ENCODE measurements at places on chromosomes 2 and 18.
A peak's percentile ranks its signal among the peaks of the same experiment; 100 is the strongest.

DNA sequence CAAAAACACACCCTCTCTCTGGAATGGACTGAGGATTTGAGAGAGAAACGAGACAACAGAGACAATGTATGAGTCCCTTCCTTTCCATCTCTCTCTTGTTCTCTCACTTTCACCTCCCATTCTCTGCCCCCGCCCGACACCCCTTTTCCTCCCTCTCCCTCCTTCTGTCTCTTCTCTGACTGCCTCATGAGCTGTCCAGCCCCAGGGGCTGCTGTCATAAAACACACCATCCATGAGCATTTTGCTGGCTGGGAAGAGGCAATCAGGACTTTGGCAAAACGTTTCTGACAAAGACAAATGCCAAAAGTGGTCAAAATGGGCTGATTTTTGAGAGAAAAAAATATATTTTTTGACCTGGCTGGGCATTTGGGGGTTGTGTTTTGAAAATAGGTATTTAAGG lies 377.2 kb downstream of the EN1 start:
- no peak for DNase-seq

GRCh38 chr2:31940920-31941319 lies 69.9 kb downstream of the MEMO1 start:
- no peak for DNase-seq

DNA sequence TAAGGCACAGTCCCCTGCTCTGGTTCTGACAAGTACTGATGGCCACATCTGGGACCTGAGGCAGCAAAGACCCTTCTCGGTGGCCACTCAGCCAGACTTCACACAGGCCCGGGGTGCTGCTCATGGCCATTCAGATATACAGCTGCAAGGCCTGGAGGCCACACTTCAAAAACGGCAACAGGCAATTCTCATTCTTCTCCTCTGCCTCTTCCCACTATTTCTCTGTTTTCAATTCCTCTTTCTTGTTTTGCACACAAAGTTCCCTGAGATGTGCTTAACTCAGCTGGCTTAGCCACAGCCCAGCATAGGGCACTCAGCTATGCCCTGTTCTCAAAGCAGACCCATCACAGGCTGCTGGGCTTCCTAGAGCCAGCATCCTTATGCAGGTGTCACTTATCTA lies 29.9 kb downstream of the PTPN18 start:
- DNase-seq: no peak

DNA sequence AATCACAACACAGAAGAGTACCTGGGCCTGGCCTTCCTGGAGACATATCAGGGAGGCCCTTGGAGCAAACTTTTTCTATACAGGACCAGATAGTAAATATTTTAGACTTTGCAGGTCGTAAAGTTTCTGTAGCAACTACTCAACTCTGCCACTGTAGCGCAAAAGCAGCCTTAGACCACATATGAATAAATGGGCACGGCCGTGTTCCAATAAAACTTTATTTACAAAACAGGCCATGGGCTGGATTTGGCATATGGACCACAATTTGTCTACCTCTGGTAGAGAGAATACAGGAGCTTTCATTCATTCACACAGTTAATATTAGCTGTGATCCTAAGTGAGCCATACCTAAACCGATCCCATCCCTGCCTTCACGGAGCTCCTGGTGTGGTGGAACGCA lies 98.6 kb upstream of the CAB39 start:
- DNase-seq: no peak

GRCh38 chr2:238861766-238862315 lies 14.0 kb downstream of the TWIST2 start:
- no peak for DNase-seq

GRCh38 chr2:85423525-85423924 lies 5.0 kb downstream of the SH2D6 start:
- DNase-seq: no peak

GRCh38 chr18:68703326-68703725 lies 11.6 kb downstream of the TMX3 start:
- DNase-seq: no peak

- DNase-seq: no peak
These were observed 24.1 kb downstream of the INPP4A start for GRCh38 chr2:98468621-98469236.

GRCh38 chr2:2056531-2056930 lies 274.5 kb downstream of the MYT1L start:
- no peak for DNase-seq

GRCh38 chr2:178229927-178230326 lies 35.6 kb downstream of the OSBPL6 start:
- no peak for DNase-seq

DNA sequence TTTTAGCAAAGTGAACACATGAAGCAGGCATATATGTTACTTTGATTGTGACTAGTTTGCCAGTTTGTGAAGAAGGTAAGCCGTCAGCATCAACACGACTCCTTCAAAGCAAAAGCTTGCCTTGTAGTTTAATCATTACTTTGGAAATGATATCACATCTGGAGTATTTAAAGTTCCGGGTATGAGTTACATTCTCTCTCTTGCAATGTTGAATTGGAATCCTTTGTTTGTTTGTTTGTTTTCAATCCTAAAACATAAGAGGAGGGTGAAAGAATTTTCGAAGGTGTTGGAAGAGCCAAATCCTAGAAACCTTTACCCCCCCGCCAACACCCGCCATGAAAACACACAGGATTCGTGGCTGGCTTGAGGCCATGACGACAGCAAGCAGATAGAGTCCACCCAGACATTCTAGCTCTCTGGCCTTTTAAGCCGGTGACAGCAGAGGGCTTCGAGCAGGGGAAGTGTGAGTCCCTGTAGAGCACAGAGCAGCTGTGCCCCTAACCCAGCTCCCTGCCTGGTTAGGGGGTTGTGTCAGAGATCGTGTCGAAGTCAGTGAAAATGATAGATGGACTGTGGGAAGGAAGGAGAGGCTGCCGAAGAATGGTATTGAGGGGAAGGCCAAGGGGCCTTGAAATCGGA lies 103.8 kb upstream of the SMIM21 start:
- no peak for DNase-seq

DNA sequence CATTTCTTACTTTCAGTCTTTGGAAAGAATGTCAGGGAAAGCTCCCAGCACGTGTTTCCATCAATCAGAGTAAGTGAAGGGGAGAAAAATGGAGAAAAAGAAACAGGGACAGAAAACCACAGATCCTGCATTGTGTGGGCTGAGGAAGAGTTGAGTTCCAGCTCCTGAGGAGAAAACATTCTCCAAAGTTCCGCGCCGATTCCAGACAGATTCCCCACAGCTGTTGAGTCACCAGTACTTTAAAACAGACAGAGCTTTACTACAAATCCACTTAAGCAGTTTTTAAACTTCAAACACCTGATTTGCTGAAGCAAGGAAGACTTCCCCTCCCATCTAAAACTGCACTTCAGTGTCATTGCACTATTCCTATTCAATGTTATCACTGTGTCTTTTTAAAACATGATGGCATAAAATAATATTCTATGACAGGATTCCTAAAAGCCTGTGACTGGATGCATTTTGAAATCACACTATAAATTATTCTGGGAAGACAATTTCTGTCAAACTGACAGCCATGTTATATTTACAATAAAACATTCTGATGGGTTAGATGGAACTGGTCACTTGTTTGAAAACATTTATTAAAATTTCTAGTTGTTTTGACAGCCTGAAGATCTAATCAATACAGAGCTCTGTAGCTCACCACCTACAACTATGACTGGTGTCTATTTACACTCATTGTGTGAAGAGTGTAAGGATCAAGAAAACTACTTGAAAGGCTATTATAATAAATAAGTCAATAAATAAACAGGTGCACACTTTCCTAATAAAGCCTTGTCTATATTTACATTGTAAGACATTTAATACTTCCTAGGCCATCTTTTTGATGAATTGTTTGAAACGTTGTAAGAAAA lies 40.9 kb downstream of the TCF4 start:
- DNase-seq: peak; percentile 20

GRCh38 chr2:210063306-210063705 lies 60.9 kb downstream of the RPE start:
- no peak for DNase-seq

DNA sequence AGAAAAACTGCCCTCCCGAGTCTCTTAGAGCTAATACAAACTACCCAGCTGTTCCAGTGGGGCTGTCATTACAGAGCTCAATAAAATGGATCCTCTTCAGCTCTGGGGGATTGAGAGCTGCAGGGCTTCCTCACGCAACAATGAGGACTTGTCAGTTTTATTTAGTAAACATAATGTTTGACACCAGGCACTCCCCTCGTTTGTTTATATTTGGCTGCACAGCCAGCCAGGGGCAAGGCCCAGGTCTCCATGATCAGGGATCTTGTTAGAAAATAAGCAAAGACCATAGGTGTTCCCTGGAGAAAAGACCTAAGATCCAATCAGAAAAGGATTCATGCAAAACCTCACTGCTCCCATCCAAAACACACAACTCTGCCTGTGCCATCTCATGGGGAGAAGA lies 158.2 kb downstream of the C1D start:
- no peak for DNase-seq

DNA sequence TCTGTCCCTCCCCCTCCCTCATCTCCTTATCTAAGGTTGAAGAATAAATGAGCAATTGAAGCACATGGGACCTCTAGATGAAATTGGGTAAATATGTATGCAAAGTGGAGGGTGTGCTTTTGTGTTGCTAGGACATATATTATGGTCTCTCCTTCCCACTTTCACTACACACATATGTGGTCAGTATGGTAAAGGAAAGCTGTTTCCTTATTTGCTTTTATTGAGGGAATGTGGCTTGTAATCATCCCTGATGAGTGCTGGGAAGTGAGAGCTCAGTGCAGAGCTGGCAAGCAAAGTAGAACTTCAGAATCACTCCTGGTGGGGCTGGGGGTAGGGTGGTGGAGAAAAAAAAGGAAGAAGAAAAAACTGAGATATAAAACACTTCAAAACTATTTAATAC lies 189.9 kb upstream of the ATP5MC3 start:
- no peak for DNase-seq

GRCh38 chr18:74562131-74562730 lies 27.9 kb downstream of the CNDP1 start:
- no peak for DNase-seq

GRCh38 chr2:28102455-28102874 lies 211.9 kb downstream of the BABAM2 start:
- DNase-seq: no peak

DNA sequence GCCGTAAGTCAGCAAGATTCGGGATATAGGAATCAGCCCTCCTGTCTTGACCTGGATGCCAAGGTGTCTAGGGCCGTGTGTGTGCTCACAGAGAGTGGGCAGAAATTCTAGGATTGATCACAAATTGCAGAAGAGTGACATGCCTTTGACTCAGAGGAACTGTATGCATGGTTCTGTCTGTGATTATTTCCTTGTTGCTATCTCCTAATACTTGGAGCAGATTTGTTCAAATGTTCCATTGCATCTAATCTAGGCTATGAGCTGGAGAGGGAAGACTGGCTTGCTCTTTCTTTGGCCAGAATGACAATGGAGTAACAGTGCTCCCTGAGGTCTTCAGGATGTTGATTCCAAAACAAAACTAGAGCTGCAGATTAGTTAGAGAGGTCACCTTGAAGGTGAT lies 115.0 kb downstream of the EN1 start:
- DNase-seq: no peak

DNA sequence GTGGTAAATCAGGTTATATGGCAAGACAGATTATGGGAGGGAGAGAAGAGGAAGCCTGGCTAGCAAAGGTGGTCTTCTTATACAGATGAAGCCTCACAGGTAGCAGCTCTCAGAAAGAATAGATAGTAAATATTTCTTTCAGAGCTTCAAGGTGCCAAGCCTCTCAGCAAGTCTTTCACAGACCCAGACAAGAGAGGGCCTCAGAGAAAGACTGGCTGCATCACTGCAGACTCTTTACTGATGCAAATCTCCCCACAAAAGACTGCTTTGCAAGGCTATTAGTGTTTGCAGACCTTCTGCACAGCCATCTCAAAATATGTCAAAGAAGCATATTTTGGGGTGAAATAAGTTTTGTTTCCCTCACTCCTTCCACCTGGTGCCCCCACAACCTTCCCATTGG lies 372.4 kb upstream of the RND3 start:
- DNase-seq: no peak

DNA sequence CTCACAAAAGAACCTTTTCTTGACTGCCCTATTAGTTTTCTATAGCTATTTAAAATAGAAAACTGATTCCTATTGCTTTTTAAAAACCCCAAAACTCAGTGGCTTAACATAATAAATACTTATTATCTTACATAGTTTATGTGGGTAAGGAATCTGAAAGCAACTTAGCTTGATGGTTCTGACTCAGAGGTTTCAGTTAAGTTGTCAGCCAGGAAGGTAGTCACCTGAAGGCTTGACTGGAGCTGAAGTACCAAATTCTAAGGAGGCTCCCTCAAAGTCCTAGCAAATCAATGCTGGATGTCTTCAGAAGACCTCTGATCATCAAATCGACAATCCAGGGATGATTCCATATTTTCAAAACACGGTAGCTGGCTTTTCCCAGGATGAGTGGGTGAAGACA lies 546.6 kb upstream of the CDH2 start:
- no peak for DNase-seq

GRCh38 chr2:161243312-161243711 lies 64.9 kb upstream of the PSMD14 start:
- no peak for DNase-seq

- DNase-seq: no peak
These were observed 122.8 kb upstream of the MSH6 start for GRCh38 chr2:47660168-47660567.

DNA sequence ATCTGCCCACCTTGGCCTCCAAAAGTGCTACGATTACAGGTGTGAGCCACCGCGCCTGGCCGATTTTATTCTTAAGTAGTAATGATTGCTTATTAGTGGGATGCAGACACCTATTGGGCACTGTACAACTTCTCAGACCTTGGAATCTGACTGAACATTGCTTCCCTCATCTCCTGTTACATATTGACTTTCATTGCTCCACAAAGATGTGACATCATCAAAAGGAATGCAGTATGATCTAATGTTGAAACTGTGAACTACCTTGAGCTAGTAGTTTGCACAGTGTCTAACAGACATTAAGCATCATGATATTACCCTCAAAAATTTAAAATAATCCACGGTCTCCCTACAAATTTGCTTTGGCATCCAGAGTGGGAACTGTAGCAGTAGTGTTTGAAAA lies 109.8 kb upstream of the SIX2 start:
- no peak for DNase-seq

GRCh38 chr2:231370429-231370748 lies 25.1 kb upstream of the B3GNT7 start:
- no peak for DNase-seq

DNA sequence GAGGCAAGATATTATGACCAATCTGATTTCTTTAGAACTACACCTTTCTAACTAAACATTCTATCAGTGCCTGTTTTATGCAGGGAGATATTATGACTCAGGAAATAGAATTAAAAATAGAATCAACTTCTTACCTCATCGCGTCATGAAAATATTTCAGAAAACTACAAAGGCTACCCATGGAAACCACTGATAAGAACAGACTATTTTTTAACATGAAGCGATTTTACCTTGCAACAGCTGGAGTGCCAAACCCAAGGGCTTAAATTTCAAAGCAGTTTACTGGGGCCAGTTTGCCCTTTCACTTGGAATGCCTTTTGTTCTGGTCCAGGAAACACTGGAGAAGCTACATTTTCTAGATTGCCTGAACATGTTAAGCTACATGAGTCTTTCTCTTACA lies 304.8 kb upstream of the CCDC68 start:
- DNase-seq: no peak

Measured in WERI-Rb-1 (cell line).